Pancreas (tissue), 10 donors: ENCODE measurements at places on chromosomes 2 and 18.

DNA sequence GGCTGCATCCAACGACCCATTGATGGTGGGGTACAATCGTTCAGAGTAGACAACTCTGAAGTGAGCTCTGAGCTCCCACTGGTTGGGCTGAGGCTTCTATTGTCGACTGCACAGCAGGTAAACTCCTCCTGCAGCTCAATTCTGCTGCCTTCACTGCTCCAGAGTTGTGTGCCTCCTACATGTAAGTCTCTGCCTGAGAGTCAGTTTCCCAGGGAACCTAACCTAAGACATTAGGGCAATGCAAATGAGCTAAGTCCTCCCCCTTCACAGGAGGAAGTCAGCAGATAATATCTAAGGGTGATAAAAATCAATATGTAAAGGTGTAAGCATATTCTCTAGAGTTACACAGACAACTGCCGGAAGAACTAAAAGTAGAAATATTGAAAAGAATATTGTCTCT lies 22.5 kb upstream of the ACYP2 start:
- no peak for DNase-seq

DNA sequence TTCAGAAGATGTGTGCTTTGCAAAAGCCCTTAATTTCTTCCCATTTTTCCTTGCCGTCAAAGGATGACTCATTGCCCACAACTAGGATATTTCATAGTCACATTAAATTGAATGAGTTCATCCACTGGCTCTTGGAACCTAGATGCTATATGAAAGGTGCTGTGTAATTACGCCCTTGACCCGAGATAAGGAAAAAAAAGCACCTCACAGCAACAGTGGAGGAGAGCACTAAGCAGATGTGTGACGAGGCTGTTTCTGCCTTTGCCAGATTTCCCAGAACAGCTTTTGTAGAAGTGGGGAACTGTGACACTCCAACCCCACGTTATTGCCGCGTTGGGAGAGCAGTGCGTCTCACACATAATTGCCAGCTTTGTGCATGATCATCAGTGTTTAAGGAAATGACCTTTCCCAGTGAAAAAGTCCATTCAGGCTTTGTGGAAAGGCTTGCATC lies 33.3 kb upstream of the TMEM87B start:
- DNase-seq: no peak

DNA sequence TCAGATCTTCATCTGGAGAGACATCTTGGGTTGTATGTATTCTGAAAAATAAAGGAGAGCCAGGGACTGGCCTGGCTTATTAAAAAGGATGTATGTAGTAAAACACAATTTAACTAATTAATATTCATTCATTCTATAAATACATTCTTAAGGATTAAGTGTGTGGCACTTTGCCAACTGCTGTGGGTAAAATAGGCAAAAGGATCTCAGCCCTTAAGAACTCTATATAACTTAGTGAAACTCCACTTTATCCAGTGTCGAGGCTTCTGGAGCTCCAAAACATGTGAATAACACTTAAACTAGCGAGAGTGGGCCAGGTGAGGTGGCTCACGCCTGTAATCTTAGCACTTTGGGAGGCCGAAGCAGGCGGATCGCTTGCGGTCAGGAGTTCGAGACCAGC lies 7.7 kb upstream of the STK39 start:
- no peak for DNase-seq

DNA sequence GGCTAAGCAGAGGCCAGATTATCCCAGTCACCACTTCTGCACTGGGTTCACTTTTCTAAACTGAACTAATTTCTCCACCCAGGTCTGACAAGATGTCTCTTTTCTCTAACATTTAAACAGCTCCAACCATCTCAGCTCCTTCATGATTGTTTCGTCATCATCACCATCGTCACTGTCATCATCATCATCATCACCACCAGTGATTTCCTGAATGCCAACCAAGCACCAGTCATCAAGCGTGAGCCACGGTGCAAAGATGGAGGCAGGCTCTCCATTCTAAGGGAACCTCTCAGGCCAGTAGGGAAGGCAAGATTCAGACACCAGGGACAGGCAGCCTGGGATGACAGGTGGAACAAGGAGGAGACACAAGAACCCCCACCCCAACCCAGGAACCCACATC lies 25.5 kb upstream of the TMBIM1 start:
- DNase-seq: no peak

- no peak for DNase-seq
Measured at GRCh38 chr2:218260166-218260565, 649 bp upstream of the GPBAR1 start.

- no peak for DNase-seq
Measured at GRCh38 chr2:28486526-28486925, 9.3 kb upstream of the PLB1 start.

DNA sequence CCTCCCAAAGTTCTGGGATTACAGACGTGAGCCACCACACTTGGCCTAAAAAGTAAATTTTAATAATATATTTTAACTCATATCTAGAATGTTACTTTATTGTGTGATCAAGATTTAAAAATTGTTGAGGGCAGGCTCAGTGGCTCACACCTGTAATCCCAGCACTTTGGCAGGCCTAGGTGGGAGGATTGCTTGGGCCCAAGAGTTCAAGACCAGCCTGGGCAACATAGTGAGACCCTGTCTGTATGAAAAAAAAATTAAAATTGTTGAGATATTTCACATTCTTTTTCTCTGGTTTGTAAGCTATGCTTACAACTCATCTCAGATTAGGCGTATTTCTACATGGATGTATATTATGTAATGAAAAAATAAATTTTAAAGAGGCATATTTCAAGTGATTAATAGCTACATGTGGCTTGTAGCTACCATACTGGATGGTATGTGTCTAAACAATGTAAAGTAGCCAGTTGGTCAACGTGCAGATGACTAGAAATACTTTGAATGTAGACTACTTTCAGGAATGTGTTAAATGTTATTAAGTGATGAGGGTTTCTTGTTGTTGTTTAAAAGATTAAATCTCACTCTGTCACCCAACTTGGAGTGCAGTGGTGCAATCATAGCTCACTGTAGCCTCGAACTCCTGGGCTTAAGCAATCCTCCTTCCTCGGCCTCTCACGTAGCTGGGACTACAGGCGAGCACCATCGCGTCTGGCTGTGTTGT lies 5.9 kb downstream of the RAB10 start:
- no peak for DNase-seq

GRCh38 chr2:109256921-109257320 lies 127.9 kb downstream of the SH3RF3 start:
- DNase-seq: no peak

GRCh38 chr2:149004836-149005235 lies 33.7 kb upstream of the LYPD6B start:
- DNase-seq: no peak

DNA sequence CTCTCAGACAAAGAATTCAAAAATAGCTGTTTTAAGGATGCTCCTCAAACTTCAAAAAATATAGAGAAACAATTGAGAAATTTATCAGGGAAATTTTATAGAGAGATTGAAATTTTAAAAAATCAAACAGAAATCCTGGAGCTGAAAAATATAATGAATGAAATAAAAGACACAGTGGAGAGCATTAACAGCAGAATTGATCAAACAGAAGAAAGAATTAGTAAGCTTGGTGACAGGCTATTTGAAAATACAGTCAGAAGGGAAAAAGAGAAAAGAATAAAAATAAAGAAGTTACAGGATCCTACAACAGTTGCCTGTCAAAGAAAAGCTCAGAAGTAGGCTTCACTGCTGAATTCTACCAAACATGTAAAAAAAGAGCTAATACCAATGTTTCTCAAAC lies 293.8 kb upstream of the VWC2L start:
- DNase-seq: no peak

DNA sequence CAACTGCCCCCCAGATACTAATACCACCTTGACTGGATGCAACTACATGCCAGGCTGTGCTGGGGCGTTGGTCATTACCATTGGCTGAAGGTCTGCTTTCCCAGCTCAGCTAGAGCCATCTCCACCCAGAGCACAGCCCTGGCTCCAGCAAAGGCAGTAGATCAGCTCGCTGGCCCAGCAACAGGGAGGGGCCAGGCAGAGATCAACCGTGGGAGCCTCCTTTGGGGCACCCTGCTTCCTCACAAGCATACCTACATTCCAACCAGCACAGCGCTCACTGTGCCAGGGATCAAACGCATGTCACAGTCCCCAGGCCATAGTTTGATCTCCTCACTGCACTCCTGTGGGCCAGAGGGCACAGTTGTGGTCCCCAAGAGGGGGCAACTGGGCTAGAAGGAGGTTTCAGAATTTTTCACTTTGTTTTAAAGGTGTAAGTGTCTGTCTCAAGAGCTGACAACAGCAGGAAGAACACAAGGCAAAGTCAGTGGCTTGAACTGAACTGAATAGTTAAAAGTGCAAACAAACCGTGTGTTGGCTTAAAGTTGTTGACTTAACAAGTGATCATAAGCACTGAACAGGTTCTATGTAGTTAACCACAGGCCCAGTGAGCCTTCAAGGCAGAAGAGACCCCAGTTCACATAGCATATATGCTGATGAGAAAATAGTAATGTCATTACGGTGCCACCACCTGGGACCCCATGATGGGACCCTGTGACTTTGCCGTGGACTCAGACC lies 70.1 kb upstream of the BZW1 start:
- DNase-seq: no peak

- DNase-seq: no peak
Measured at GRCh38 chr2:240205348-240205747, 64.9 kb upstream of the OTOS start.

DNA sequence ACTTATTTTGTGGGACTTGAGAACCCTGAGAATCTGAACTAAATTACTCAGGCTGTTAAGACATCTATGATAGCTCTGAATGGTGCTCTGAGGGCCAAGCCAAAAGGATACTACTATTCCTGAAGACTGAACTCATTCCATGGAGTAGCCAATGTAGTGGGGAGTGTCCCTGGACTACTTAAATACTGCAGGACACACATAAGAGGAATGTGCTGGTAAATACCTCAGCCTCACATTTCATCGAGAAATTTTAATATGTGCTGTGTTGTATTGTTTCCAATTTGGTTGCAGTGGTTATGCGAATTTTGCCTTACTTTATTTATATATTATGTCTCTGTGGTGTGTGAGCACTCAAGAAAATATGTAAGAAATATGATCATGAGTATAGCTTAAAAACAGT lies 264.4 kb upstream of the FIGN start:
- no peak for DNase-seq

- no peak for DNase-seq
Measured at GRCh38 chr18:68564351-68564750, 150.6 kb downstream of the TMX3 start.

DNA sequence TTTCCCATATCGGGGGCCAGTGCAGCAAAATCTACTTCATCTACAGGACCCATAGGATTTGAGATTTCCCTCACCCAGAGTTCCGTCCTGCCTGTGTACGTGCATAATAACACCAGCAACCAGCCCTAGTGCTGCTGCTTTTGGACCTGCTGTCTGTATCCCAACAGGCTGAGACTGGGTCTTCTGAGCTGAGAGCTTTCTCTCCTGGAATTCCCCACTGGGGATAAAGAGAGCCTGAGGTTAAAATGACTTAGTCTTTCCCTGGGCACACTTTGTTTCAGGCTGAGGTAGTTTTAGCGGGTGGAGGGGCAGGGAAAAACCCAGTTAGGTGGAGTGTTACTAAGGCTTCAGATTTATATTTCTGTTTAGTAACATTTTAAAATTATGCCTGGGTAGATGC lies 62.5 kb downstream of the SERTAD2 start:
- no peak for DNase-seq
